Activated effector memory CD4-positive, alpha-beta T cell treated with Interleukin-2 at 50 U/mL for 16 hours (primary cell): ENCODE measurements at places on chromosomes 4 and X.

- DNase-seq, result peak; percentile 20
Measured at GRCh38 chrX:154486052-154486395, 391 bp downstream of the UBL4A start.

DNA sequence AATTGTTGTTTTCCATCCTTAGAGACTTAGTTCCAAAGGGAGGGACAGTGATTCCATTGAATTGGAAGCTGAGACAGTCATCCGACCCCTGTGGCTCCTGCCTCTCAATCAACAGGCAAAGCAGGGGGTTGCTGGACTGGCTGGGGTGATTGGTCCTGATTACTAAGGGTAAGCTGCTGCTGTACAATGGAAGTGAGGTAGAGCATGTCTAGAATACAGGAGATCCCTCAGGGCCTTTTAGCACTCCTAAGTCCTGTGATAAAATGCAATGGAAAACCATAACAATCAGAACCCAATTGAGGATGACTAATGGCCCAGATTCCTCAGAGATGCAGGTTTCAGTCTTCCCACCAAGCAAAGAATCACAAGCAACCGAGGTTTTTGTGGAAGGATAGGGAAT is 127.6 kb downstream of the AASDH start:
- no peak for DNase-seq

- DNase-seq, result no peak
Measured at GRCh38 chrX:107599450-107599861, 28.9 kb upstream of the PRPS1 start.

DNA sequence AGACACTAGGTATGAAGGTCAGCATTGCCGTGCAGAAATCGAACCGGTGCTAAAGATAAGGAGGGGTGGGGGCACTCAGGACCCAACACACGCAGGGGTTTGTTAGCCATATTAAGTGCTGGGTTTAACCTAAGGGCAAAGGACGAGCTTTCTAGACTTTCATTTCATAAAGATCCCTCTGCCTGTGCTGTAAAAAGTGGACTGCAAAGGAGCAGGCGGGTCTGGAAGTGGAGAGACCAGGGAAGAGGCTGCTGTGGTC is 1.3 kb downstream of the CASP3 start:
- DNase-seq, result no peak

DNA sequence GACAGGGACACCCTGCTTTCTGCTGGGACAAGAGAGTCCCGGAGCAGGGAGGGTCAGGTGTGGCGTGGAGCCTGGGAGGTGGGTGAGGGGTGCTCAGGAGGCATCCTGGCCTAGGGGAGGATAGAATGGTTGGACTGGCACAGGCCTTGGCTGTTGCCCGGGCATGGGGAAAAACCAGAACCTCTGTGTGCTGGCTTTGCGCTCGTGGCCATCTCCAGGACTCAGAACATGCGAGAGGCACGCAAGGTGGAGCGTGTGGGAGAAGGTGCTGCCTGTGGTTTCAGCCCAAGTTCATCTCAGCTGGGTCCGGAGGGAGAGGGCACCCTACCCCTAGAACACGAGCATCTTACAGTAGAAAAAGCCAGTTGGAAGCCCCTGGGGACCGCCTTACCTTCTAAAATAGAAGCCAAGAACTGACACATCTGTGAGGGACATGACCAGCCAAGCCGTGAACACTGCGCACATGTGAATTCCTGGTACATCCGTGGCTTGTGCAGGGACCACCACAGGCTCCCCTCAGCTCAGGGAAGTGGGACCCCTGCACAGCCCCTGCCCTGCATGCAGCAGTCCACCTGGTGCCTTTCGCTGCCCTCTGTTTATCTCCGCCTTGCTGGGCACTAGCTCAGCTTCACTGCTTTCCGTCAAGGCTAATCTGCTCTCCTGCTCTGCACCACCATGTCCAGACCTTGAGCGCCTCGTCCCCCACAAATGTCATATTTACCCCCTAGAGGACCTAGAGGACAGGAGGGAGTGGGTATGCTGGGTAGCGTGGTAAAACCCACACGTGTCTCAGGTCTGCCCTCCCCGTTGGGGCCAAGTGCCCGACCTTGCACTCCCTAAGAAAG is 13.5 kb downstream of the MSANTD1 start:
- DNase-seq, result no peak

- no peak for DNase-seq
Measured at GRCh38 chr4:108601106-108601505, 19.3 kb upstream of the RPL34 start.

DNA sequence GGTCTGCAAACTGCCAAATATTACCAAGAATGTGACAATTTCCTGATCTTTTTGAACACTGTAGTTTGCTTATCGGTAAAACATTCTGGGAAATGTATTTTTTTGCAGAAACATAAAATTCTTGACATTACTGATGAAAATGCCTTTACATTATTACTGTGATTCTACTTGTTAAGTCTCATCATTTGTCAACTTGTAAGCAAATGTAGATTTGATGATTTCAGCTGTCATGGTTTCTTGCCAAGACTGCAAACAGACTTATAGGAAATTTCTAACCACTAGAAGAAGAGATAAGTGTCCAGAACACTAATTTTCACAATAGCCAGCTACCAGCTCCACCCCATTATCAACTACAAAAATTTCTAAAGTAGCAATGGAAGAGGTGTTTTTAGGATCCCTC is 560.4 kb downstream of the STPG2 start:
- DNase-seq, result no peak

DNA sequence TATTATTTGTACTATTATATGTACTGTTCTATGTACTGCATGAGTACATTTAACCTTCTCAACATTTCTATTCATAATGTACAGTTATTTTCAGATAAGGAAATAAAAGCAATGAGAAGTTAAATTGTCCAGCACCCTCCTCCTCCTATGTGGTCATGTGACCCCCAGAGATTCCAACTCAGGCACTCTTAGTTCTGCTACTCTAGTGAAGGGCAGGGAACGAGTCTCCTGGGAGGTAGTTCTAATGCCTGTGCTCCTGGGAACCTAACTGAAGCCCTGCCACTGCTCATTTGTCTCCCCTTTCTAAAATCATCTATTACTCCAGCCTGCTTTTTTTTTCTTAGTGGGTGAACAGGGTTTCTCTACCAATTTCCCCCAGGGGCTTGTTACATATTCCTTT is 105.9 kb upstream of the GPRIN3 start:
- no peak for DNase-seq

GRCh38 chrX:85244450-85245211 is 840 bp downstream of the ZNF711 start:
- no peak for DNase-seq

GRCh38 chr4:88104902-88105610 is 53.4 kb downstream of the ABCG2 start:
- DNase-seq, result no peak

- DNase-seq, result peak; percentile 20
Measured at GRCh38 chr4:37892641-37893040, 1.8 kb downstream of the TBC1D1 start.

DNA sequence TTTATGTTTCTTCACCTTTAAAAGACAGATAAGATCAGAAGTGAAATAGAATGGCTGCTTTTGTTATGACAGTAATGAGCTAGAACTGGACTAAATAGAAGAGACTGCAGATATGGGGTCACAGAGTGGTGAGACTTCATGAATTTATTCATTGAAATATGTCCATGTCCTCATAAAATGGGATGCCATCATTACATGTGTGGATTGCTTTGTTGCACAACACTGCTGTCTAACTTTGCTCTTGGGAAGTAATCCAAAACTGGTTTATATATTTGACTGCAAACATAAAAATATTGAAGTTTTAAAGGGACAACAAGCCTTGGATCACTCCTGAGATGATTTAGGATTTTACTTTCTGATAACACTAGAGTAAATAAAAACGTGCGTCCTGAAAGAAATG is 209.2 kb upstream of the FAT4 start:
- DNase-seq, result no peak

DNA sequence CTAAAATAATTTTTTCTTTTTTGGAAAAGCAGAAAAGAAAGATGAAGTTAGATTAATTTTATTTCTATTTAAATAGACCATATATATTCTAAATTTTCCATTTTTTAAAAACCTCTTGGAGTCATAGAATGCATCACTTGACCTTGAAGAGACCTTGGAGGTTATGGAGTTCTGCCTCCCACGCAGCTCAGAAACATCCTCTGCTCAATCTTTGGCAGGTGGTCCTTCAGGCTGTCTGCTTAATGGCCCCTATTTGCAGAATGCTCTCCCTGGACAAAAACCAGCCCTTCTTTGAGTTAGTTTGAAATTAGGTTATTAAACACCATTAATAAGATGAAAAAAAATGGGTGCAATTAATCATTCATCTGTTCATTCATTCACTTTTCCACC is 194.1 kb upstream of the TLL1 start:
- no peak for DNase-seq

GRCh38 chrX:3779546-3779945 is 66.1 kb upstream of the PRKX start:
- DNase-seq, result no peak

GRCh38 chr4:150050566-150050965 is 27.7 kb upstream of the DCLK2 start:
- no peak for DNase-seq
